ENCODE measurements at places on chromosomes 13 and 19.

DNA sequence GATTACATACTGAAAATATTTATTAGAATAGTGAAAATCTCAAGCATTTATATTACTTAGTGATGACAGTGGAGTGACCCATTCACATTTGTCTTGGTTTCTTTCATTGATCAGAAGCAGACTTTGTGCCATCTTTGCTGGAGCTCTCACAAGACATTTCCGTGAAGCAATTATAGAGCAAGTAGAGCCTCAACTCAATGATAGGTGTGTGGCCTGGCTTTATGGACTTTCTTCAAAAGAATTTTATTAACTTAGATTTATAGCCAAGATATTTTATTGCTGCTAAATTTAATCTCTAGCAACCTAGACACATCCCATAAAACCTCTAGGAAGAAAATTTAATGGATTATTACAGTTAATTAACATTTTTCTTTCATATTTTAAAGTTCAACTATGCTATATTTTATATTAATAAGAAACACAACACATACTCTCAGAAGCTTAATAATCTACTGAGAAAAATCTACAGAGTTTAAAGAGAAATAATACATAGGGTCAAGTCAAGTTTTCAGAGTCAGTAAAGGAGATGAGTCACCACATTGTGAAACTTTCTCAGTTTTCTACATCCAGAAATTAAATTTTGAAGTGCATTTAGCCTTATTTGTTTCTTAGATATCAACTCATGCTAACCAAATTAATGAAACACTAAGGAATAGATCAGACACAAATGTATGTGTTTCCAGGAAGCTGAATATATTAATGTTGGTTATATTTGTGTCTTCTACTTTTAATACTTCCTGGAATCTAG, 160.5 kb downstream of the LACC1 start:
- no peak for DNase-seq

DNA sequence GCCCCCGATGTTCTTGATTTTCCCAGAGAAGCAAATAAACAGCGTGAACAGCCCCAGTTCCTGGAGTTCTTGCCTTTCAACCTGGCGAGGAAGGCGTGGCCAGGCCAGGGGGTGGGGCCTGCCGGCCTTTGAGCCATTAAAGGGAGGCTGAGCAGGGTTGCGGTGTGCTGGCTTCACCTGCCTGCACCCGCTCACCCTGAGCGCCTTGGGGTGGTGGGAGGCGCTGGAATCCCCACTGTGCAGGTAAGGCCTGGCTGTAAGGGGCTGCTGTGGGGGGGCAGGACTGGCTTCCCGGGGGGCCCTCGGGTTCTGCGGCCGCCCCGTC, 2.7 kb upstream of the MISP start:
- DNase-seq: no peak

- DNase-seq: peak; percentile 65
Observed at GRCh38 chr19:50368649-50369570, 3.5 kb upstream of the NAPSA start.

DNA sequence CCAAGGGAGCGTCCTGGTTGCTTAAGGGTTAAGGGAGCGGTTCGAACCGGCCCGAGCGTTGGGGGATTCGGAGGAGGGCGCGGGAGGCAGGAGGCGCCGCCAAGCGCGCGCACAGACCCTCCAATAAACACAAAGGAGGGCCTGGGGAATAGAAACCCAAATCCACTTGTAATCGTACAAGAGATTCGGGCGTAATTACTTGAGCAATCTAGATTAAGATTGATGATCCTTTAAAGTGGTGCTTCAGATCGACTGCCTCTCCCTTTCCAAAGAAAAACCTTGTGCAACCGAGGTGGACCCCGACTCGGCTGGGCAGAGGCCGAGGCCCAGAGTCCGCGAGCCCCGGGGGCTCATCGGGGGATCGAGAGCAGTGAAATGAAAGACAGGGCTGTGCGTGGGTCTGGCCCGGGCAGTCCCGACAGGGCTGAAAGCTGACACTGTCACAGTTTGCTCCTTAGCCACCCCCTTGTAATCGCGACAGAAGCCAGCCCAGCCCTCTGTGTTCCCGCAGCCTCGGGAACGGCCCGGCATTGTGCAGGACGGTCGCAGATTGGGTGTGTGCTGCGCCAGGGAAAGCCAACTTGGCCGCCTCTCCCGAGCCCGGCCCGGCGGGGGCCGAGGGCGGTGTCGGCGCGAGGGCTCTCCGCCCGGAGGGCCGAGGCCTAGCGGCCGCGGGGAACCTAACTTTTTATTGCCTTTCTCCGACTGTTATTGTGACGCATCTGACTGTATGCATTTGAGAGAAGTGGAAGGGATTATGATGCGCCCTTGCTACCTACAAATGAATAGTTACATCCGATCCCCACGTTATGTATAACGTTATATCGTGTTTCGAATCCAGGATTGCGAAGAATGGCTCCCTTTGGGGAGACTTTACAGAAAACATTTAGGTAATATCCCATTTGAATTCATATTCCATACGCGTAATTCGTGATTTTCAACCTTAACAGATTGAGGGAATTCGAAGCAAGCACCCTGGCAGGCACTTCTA, 5.5 kb downstream of the MAB21L1 start:
- DNase-seq: no peak

DNA sequence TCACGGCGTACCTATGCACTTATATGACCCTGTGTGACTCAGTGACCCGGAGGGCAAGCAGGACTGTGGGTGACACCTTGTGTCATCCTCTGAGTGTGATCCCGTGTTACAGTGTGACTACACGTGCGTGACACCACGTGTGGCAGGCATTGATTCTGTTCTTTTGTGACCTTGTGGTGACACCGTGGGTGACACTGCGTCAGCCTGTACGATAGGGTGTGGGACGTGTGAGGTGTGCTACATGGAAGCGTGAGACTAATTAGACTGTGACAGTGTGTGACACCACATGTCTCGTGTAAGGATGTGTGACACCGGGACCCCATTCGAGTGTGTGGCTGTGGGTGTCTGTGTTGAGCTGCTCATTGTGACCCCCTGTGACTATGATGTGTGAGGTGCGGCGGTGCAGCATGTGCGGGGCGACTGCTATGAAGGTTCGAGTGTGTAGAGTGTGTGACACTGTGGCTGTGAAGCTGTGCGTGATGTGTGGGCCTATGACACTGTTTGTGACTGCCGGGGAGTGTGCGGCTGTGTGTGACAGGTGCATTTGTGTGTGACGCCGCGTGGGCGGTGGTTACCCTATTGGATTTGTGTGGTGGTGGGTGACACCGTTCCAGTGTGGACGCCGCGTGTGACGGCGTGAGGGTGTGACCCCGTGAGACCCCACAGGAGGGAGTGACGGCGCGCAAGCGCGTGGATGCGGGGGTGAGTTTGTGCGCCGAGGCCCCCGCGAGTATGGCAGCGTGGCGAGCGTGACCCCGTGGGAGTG, 399 bp upstream of the SPTBN4 start:
- DNase-seq: peak; percentile 79

DNA sequence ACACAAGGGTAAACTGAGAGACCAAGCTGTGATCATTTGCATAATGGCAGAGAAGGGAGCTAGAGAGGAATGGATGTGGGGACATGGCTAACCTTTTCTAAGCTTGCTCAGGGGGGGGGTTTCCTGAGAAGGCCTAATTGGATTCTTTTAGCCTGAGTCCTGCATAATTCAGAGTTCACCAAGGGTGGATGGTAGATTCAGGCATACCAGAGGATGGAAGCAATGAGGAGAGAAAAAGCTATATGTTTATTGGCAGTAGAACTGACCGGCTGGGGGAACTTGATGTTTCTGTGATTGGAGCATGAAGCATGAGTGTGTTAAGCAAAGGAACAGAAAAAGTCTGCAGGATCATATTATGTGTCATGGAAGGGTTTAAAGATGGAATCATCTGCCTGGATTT, 65.9 kb upstream of the KLF12 start:
- no peak for DNase-seq

- DNase-seq: no peak
Observed at GRCh38 chr13:109655206-109655600, 131.2 kb downstream of the IRS2 start.

- DNase-seq: no peak
Observed at GRCh38 chr19:18122424-18122823, 24.8 kb downstream of the MAST3 start.

GRCh38 chr19:46571495-46571894, 29.6 kb upstream of the CALM3 start:
- DNase-seq: no peak

DNA sequence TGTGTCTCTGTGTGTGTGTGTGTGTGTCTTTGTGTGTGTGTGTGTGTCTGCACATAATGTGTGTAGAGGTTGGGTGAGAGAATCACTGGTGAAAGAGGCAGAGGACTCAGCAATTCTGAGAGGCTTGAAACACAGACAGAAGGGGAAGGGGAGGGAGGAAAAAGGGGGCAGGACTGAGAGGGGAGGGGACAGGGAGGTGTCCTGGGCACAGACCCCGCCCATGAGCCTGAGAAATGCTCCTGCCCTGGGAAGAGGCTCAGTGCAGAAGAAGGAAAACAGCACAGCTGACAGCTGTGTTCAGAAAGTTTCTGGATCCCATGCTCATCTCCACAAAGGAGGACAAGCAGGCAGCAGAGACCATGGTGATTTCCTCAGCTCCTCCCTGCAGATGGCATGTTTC, 59.1 kb upstream of the CEACAM8 start:
- DNase-seq: no peak
